ENCODE measurements at places on chromosomes 5 and 9.

DNA sequence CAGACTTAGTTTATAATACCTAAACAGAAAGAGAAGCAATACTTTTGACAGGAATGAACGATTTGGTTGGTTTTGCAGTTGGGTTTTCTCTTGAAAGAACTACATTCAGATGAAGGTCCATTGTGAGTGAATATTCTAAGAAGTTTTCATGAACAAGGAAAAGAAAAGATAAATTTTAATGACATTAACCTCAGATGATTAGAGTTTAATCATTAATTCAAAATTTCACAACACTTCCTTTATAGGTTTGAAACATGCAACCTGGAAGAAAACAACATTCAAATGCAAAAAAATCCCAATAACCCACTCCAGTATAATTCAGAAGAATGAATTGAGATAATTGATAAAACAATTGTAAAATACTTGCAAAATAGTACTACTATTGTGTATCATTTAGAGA, 23.8 kb downstream of the EQTN start:
- no peak for DNase-seq

DNA sequence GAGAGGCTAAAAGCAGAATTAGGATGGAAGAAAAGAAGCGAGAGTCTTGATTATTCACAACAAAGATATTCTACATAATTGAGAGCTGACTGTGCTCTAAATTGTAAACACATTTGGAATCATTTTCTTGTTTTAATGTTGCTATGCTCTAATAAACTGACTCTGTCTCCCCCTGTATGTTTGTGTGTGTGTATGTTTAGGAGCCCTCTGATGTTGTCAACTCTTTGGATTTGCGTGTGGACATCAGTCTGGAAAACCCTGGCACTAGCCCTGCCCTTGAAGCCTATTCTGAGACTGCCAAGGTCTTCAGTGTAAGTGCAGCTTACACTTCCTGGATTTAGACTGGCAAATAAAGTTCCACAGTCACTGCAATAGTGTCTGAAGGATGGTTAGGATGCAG, 37.8 kb downstream of the MOCS2 start:
- DNase-seq: no peak

DNA sequence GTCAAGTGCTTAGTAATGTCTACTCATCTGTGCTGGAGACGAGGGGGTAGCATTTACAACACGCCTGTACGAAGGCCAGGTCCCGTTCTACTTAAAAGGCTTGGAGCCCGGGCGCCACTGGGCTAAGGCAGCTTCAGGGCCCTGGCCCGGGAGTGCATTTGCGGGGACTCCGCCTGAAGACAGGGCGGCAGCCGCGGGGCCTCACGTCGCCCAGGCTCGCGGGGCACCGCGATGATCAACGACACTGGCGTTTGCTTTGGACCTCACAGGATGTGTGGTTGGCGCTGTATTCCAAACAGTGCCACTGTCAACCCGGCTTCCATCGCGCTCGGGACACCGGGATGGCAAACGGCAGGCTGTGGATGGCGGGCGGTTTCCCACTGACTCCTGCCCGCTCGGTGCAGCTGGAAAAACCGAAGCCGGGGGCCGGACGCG, 1.1 kb upstream of the TENT4A start:
- DNase-seq: peak; percentile 78

DNA sequence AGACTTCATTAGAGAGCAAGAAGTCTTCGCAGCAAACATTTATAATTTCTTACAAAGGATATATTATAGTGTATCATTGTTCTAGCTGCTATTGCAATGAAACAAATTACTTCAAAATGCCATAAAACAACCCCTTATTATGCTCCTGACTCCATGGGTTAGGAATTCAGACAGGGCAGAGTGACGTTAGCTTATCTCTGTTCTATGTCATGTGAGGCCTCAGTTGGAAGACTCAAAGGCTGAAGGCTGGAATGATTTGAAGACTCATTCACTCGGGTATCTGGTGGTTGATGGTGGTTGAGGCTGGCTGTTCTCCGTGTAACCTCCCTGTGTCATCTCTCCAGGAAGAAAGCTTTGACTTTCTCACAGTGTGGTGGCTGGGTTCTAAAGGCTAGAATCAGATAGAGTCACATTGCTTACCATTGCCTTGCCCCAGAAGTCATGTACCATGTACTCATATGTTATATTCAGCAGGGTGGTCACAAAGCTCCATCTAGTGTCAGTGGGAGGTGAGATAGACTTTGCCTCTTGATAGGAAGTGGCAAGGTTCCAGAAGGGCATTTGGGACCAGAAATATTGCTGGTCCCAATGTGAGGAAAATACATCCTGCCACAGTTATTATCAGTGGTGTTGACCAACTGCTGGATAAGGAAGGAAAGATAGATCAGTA, 226.9 kb downstream of the TMEM38B start:
- no peak for DNase-seq

GRCh38 chr5:22650511-22650910, 202.6 kb downstream of the CDH12 start:
- no peak for DNase-seq

DNA sequence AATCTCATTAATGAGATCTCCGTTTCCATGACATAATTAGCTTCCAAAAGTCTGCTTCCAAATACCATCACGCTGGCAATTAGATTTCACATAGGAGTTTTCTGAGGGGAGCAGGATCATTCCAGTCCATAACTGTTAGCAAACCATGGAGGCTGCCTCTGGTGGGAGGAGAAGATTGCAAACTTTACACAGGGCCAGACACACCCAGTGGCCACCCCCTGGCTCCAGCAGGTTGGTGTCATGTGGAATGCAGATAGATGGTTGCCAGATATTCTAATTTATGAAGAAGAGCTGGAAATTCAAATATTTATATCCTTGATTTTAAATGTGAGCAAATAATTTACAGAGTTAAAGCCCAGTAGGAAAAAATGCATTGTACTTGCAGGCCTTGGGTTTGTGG, 164.2 kb downstream of the ICE1 start:
- no peak for DNase-seq

Data from left forelimb (tissue), 1 donor.